BJ (cell line): ENCODE measurements at places on chromosomes 11 and 22.

GRCh38 chr22:48918585-48919186, 909.0 kb downstream of the BRD1 start:
- DNase-seq = no peak

DNA sequence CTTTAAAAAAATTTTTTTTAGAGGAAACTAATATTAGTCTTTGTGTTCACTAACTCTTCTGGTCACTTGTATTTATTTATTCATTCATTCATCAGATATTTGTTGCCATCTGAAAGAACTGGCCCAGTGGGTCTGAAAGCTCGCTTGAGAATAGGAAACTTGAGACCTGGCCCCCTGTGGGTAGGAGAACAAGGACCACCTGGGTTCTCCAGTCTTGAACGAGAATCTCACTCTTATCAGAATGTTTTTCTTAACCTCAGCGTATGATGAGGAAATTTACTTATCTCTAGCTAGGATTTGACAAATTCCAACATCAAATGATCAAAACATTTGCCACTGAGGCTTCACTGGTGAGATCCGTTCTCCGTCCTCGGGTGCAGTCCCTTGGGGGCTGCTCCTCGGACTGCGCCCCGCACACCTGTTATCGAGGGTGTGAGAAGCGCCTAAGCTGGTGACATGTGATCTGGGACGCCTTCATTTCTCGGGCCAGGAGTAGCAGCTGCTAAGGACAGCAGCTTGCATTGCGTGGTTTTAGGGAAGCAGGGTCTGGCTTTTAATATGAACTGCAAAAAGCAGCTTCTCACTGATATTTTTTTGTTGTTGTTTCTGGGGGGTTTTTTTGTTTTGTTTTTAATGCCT, 6.3 kb downstream of the C22orf31 start:
- DNase-seq = no peak

- no peak for DNase-seq
Measured at GRCh38 chr11:87266751-87267150, 229.0 kb downstream of the TMEM135 start.

GRCh38 chr11:14288189-14288935, 70.6 kb downstream of the RRAS2 start:
- DNase-seq = peak; percentile 74

DNA sequence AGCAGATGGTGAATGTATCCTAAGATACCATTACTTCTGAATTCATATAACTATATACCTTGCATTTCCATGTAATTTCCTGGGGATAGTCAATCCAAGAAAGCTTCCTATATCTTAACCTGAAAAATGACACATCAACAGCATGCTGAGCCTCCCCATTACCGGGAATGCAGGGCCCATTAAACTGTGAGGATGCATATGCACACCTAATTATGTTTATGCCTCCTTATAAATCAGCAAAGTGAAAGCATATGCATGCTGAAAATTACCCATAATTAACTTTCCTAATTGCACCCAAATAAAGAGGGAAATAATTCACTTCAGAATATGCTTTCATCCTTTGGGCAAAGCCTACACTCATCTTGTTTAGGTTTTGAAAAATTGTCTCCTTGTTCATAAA, 663.0 kb downstream of the KCNA4 start:
- DNase-seq = no peak

DNA sequence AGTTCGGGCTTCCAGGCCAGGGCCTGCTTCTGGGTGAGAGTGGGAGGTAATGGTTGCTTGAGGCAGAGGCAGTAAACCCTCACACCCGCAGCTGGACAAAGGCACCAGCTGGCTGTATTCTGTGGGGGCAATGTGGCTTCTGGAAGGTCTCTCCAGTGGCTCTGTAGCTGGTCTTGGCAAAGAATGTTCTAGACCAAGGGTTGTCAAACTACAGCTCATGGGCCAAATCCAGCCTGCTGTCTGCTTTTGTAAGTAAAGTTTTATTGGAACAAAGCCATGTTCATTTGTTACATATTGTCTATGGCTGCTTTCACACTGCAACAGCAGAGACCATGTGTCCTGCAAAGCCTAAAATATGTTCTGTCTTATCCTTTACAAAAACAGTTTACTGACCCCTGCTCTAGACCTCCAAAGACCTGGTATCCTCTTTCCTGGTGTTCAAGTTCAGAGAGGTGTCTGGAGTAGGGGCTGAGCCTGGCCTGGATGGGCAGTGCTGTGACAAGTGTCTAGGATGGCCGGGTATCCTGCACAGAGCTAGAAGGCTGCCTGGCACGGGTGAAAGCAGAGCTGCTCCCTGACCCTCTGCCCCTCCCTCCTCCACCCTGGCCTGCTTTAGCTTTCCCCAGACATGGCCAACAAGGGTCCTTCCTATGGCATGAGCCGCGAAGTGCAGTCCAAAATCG, 3.4 kb downstream of the TAGLN start:
- no peak for DNase-seq

DNA sequence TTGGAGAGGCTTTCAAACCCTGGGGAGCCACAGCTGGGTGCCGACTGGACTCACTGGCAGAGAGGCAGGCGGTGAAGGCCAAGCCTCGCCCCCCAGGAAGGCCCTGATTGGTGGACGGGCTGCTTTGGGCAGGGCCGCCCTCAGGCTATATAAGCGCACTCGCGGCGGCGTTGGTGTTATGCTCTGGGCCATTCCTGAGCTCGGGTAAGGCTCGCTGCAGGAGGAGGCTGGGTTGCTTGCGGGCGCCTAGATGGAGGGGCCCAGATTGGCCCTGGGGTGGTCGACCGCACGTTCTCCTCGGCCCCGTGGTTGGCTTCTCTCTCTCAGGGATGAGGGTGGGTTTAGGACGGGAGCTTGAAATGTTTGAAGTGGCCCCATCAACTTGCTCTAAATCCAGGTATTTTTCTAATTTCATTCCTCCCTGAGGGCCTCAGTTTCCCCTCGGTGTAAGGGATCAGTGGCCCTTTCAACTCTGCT, at the start of gene SPDYC:
Gene SPDYC, plus strand, starts transcription at position 176 of the 477 bp plus-strand sequence. CDS start 1,125 bp downstream, outside the sequence.
- DNase-seq = no peak

DNA sequence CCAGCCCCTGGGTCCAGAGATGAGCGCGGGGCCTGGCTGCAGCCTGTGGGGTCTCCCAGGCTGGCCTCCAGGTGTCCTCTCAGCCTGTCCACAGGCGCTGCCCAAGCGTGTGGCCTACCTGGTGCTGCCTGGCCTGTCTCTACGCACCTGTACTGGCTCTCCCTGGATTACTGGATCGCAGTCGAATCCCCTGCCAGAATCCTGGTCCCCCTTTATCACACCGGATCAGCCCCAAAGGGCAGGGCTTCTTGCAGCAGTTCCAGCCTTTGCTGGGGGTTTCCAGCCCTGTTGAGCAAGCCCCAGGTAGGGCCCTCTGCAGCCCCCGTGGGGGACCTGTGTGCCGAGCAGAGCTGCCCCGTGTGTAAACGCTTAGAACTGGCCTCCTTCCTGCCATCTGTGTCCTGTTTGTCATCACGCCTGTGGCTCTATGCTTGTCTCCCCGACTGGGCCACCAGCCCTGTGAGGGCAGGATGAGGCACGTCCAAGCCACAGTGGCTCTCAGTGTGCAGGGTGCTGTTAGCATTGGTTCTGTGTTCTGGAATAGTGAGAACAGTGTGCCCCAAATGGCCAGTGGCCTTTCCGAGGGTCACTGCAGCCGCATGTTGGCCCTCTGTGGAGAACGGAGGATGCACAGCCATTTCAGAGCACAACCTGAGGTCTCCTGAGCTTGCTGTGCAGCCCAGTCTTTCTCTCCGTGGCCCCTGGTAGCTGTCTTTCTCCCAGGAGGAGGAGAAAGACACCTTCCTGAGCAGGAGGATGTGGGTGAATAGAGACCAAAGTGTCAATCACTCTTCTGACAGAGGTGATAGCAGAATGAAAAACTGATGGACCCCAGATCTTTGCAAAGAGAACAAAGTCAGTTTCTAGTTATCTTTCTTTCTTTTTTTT, 13.9 kb upstream of the TXNRD2 start:
- DNase-seq = no peak

DNA sequence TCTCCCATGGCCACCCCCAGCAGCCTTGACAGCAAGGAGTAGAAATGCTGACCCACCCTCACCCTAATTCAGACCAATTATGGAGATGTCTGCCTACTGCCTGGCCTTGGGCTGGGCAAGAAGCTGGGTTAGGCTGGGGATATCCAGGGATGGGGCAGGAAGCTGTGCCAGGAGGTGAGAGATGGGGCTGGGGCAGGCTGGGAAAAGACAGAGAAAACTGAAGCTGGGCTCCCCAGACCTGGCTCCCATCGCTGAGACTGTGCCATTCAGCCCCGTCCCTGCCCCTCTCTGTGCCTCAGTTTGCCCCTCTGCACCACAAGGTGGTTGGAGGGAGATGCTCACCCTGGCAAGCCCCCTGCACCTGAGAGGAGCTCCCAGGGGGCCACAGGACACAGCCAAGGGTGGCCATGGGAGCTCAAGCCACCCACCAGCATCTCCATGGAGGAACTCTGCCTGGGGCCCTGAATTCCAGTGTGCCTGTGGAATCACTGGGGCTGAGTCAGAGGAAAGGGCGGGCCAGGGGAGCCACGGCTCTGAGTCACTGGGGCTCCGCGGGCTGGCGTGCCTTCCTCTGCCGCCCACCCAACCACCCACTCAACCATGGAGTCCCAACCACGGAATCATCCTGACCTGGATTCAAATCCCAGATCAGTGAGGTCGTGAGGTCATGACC, 6.0 kb upstream of the CARD10 start:
- peak; percentile 50 for DNase-seq
